Vein endothelial cell (primary cell): ENCODE measurements at places on chromosomes 16 and 17. TPM values are rescaled to one million over a fixed set of nuclear protein-coding genes. Genes with fewer than 3 reads are reported as not detected.

PLK1 gene
- 22.5 and 36.5 TPM in 2 replicates for total RNA-seq

SCNN1G gene
- total RNA-seq: 0.10 and 0.33 TPM in 2 replicates

VAT1L gene
- total RNA-seq: 1.7 and 2.3 TPM in 2 replicates

TPSG1 gene
- total RNA-seq: not detected in 2 replicates
